ENCODE measurements at places on chromosomes 16 and 17. TPM values are rescaled to one million over a fixed set of nuclear protein-coding genes. Genes with fewer than 3 reads are reported as not detected.

The ENDOV gene
- polyA plus RNA-seq = 27.5 TPM

The TBC1D26 gene
- 0.66 TPM for polyA plus RNA-seq

The SLC16A13 gene
- polyA plus RNA-seq = 2.7 TPM

The RASD1 gene
- 0.84 TPM for polyA plus RNA-seq

- DNase-seq = no peak
These were observed 421.2 kb downstream of the CDH11 start for GRCh38 chr16:64700628-64701027.

GRCh38 chr16:16096121-16096857, 127.0 kb downstream of the ABCC6 start:
- no peak for DNase-seq

DNA sequence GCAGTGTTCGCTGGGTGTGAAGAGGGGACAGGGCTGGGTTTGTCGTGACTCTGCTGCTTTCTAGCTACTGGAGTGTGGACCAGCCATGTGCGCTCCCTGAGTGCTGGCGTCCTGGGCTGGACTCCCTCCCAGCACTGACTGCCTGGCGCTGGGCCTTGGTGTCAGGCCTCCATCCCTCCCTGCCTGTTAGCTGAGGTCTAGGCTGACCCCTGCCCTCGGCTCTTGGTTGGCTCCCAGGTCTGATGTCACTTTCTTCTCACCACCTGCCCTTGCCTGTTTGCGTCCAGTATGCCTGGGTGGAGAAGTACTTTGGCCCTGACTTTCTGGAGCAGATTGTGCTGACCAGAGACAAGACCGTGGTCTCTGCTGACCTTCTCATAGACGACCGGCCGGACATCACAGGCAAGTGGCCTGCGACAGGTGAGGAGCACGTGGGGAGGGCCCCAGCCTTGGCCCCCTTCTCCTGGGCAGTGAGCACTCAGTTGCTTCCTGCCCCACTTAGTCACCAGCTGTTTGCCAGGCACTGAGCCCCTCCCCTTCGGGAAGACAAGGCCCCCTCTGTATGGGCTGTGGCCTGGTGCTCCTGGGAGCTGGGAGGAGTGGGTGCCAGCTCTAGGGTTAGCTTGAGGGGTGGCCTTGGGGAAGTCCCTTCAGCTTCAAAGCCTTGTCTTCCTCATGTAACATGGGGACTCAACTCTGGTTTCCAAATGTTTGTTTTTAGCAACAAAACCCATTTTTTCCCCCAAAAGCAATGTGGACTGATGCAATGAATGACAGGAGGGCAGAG, 41.5 kb downstream of the NT5M start:
- DNase-seq = no peak

- no peak for DNase-seq
These were observed 473.6 kb downstream of the CDH11 start for GRCh38 chr16:64648282-64648681.

GRCh38 chr17:50153650-50154575, 3.4 kb upstream of the PPP1R9B start:
- DNase-seq = no peak

- DNase-seq = peak; percentile 43
These were observed 70.9 kb downstream of the CNGB1 start for GRCh38 chr16:57899771-57900661.

GRCh38 chr17:6041246-6041645, 28.9 kb upstream of the WSCD1 start:
- no peak for DNase-seq

DNA sequence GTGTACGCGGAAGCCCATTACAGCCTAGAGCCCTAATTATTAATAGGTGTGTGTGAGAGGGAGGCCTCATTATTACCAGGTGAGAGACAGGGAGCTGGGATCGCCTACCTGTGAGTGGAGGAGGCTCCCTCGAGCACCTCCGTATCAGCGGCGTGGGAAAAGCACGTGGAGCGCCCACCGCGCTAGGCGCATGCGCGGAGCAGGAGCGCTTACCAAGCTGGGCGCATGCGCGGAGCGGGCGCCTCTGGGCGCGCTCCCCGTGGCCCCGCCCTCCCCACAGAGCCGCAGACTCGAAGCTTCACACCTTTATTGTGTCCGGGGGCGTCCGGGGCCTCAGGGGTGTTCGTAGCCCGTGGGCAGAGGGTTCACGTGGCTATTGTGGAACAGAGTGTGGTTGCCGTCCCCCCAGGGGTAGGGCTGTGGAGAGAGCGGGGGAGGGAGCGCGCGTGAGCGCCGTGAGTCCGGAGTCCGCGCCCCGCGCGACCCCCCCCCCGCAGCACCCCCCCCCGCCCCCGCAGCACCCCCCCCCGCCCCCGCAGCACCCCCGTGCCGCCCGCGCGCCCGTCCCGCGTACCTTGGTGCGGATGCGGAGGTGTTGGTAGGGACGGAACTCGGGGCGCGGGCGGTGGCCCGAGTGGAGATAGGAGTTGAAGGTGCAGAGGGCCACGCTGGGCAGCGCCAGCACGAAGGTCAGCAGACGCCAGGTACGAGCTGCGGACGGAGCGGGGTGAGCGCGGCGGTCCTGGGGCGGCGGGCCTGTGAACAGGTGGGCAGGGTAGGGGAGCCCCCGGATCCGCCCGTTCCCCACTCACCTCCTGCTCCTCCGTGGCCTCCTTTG, 500 bp downstream of the COX6A2 start:
- peak; percentile 36 for DNase-seq

- no peak for DNase-seq
These were observed 43.1 kb downstream of the SHCBP1 start for GRCh38 chr16:46577988-46578579.

DNA sequence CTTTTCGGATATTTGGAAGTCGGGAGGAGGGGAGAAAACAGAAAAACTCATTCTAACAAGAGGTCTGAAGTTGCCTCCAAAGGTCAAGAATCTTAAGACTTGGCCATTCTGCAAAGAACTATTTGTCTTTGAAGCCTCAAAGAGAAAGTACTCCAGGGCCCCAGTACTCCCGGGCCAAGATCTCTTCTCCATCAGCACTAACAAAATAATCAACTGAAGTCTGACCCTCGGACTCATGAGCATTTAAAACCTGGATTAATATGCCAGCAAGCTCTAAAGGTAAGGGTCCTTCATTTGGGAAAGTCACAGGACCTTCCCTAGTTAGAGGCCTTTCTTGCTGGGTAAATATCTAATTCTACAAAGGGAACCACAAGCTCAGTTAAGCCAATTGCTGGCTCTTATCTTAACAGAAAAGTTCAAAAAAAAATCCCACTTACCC, 4.5 kb downstream of the AXIN2 start:
- no peak for DNase-seq

GRCh38 chr17:11242411-11242810, 1.4 kb downstream of the SHISA6 start:
- DNase-seq = no peak

DNA sequence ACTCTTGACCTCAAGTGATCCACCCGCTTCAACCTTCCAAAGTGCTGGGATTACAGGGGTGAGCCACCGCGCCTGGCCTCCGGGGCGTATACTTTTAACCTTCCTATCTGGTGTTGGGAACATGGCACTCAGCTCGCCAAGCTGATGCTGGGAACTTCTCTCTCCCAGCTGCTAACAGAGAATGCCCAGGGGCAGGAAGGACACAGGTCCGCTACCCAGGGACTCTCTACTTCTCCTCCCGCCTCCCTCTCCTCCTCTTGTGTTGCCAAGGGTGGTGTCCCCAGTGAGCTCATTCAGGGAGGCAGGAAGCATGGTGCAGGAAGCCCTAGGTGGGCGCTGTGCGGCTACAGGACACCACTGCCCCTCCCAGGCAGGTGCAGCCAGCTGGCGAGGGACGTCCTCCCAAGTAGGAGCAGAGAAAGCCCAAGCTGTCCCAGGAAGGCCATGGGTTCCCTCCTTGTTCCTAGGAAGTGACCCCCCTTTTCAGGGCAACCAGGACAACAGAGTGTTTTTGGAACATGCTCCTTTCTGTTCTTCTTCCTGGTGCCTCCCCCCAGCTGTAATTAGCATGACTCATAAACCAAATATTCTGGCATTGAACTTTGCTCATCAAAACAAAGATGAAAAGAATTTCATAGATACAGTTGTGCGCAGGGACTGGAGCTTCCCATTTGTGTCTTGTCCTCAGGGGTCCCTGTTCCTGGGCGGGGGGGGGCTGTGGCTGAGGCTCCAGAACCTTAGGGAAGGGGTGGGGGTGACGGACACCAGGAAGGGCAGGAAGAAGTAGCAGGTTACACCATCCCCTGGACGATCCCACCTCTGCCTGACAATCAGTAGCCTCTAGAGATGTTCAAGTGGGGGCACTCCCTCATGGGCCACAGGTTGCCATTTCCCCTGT, 2.7 kb downstream of the C1QTNF1 start:
- no peak for DNase-seq

DNA sequence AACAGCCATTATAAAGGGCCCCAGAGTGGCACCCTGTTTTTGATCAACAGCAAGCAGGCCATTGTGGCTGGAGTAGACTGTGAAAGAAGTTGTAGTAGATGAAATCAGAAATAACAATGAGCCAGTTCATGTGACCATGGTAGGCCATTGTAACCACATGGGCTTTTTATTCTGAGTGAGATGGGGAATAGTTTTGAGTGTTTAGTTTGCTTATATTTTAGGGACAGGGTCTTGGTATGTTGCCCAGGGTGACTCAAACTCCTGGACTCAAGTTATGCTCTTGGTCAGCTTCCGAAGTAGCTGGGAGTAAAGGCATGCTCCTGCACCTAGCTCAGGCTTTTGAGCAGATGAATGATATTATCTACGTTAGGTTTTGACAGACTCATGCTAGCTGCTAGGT, 12.0 kb downstream of the CBFB start:
- no peak for DNase-seq

GRCh38 chr17:77210946-77211541, 70.3 kb downstream of the SEC14L1 start:
- DNase-seq = no peak

- DNase-seq = no peak
These were observed 55.9 kb downstream of the STX8 start for GRCh38 chr17:9519583-9520272.

DNA sequence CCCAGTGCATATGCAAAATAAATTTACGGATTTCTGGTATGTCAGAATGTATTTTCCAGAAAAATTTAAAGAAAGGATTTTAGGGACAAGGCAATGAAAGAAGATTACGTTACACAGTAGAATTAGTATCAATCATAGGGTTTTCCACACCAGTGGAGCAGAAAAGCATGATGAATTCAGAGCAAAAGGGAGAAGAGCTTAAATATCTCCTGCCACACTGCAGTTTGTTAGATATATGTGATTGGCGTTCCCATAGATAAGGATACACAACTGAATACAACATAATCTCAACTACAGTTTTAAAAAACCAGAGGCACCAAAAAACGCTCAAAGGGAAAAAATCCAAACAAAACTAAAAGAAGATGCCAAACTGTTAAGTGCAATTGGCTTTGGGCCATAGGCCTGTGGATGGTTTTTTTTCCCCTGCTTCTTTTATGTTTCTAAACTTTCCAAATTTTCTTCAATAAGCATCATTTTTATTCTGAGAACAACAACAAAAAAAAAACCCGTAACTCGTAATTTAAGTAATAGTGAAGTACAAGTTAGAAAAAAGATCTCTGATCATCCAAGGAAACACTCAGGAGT, 22.3 kb downstream of the MARF1 start:
- no peak for DNase-seq

DNA sequence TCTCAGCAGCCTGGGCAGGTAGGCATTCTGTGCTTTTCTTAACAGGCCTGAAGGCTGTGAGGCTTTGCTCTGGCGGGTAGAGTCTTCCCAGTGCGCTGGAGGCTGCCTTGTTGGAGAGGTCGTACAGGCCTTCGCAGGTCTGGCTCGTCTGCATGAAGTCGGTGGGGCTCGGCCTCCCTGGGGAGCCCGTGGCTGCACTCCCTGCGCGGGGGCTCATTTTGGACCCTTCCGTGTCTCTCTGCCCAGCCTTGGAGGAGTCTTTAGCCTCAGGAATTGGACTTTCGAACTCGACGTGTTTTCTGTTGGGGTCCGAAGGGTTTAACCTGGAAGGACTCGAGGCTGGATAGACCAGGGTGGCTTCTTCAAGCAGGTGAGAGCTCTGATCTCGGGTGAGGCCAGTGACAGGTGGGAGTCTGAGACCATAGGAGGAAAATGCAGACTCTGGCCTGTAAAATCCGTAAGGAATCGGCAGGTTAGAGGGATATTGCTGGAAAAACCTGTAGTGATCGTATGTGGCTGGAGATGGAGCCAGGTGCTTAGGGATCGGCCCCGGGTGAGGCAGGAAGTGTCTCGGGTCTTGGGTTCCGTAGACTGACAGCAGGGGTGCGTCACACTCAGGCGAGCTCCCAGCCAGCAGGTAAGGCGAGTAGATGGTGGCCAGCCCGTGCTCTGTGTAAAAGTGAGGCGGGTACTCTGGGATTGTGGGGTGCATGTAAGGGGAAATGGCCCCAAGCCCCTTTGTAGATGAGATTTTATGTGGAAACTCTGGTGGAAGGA, 8.6 kb downstream of the ZNF750 start:
- no peak for DNase-seq

DNA sequence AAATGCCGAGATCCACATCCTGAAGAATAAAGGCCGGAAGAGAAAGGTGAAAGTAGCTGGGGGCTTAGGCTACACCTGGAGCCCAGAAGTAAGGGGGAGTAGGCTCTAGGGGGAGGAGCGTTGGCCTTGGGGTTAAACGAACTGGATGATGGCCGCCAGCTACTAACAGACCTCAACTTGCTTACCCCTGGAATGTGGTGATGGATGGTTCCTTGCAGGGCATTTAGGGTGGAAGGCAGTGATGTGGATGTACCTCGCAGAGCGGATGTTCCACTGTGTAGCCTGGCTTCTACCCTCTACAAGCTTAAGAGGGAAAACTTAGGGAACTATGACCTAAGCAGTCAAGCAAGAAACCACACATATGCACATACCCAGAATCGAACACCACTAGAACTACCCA, 2.3 kb upstream of the MAZ start:
- DNase-seq = no peak

DNA sequence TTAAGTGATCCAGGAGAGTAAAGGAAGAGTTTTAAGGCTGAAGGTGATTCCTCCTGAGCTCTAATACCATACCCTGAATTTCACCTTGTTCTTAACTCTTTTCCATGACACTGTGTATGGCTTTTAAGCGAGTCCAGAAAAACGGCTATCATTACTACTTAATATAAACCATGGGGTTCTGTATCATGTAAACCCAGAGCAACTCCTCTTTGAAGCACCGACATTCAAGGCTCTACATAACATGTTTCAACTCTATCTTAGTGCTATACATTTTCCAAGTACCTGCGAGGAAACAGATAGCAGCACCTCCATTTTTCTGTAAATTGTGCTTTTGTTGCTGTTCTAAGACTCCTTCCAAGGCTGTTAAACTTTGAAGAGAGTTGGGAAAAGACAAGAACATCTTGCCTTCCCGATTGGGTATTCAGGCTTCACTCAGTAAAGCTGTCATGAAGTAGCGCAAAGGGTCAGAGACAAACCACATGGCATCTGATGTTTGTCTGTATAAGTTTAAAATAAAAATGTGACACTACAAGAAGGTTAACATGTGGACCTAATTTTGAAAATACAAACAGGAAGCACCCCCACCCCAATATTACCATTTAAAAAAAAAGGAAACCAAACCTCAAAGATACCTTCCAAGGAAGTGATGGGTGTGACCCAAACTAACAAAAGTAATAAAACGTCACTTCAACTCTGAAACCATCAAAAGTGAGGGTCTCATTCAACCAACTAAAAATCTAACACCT, 3.9 kb downstream of the STAT5B start:
- no peak for DNase-seq

All from right renal pelvis (tissue), 4 donors.